ENCODE measurements at places on chromosomes 4 and X.

DNA sequence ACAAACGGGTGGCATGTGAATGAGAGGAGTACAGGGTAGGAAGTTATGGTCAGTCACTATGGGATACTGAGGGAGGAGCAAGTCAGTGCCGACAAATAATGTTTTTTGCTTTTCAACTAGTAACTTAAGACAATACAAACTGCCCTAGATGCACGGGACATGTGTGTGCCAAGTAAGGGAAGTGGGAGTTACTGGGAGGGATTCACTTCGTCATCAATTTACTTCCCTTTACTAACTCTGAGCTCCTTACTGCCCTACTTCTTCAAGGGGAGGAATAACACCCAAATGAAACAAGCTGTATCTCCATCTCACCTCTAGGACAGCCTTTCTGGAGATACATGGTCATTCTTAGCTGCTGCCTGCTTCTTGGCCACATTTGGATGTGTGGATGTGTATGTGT, 97.7 kb downstream of the DGKK start:
- no peak for DNase-seq

- DNase-seq = no peak
These were observed 210.5 kb downstream of the GRXCR1 start for GRCh38 chr4:43103048-43103447.

GRCh38 chrX:67721321-67721720, 177.5 kb downstream of the AR start:
- DNase-seq = no peak

GRCh38 chr4:53744446-53745160, 153.3 kb upstream of the LNX1 start:
- DNase-seq = no peak

DNA sequence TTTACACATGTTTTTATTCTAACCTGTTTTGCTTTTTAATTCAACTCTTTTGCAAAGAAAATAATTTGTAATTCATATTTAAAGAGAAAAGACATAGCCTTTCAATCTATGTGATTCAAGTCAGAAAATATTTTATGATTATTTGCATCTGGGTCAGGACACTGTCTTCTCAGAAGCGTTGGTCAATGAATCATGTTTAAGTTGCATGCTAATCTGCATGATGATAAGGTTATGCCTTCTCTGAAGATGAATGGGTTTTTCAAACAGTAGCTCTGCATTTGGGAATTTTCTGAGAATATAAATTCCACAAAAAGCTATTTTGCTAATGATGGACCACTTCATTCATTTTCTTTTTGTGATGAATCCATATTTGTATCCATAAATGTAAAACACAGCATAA, 282.5 kb downstream of the TMA16 start:
- DNase-seq = no peak

DNA sequence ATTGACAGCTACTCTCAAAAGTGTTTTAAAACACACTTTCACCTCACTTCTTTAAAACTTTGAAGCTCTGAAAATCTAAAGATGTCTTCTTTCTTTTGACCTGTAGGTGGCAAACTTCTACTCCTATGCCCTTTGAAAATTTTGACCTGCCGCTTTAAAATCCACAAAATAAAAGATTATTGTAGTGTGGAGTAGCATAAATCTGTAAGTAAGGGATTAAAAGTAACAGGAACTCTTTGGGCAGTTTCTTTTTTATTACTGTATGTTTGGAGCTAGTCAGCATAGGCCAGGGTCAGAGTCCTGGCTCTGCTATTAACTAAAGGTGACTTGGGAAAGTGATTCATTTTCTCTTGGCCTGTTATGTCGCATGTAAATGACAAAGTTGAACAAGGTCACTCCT, 25.5 kb downstream of the BBS12 start:
- DNase-seq = no peak

- DNase-seq = no peak
These were observed 179.0 kb downstream of the CEP135 start for GRCh38 chr4:56127716-56128115.

GRCh38 chrX:150870487-150871340, 27.8 kb downstream of the CD99L2 start:
- DNase-seq = no peak

GRCh38 chr4:95085124-95085833, 327.5 kb downstream of the BMPR1B start:
- no peak for DNase-seq

GRCh38 chrX:107482046-107482445, 32.6 kb downstream of the FRMPD3 start:
- DNase-seq = no peak

GRCh38 chr4:144421839-144422565, 224.0 kb upstream of the HHIP start:
- no peak for DNase-seq

- DNase-seq = no peak
These were observed 24.9 kb upstream of the HUWE1 start for GRCh38 chrX:53711436-53711835.

GRCh38 chrX:39692796-39693195, 405.0 kb downstream of the BCOR start:
- no peak for DNase-seq

DNA sequence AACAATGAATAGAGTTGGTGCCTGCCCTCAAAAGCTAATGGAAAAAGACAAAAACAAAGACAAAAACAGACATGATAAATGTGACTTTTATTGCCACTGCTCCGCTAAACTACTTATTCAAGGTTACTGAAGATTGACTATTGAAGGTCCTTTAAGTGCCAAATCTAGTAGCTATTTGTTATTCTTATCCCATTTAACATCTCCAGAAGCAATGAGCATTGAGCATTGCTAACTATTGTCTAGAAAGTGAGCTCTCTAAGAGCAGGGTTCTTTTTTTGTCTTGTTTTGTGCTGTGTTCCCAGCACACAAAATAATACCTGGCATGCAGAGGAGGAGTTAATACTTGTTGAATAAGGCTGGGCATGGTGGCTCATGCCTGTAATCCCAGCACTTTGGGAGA, 95.4 kb upstream of the SFRP2 start:
- no peak for DNase-seq

- DNase-seq = no peak
These were observed 22.4 kb downstream of the STARD8 start for GRCh38 chrX:68669871-68670270.

GRCh38 chr4:183130328-183131155, 31.5 kb downstream of the WWC2 start:
- no peak for DNase-seq

DNA sequence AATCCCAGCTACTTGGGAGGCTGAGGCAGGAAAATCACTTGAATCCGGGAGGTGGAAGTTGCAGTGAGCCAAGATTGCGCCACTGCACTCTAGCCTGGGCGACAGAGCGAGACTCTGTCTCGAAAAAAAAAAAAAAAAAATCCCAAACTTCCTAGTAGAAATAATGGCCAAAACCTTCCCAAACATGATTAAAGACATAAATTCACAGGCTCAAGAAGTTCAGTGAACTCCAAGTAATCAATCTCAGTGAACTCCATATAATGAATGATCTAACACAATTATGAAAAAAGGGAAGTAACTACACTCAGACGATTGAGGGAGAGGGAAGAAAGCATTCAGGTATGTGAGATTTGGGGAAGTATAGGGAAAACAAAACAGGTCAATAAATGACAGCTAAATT, 6.5 kb downstream of the FUNDC1 start:
- no peak for DNase-seq

DNA sequence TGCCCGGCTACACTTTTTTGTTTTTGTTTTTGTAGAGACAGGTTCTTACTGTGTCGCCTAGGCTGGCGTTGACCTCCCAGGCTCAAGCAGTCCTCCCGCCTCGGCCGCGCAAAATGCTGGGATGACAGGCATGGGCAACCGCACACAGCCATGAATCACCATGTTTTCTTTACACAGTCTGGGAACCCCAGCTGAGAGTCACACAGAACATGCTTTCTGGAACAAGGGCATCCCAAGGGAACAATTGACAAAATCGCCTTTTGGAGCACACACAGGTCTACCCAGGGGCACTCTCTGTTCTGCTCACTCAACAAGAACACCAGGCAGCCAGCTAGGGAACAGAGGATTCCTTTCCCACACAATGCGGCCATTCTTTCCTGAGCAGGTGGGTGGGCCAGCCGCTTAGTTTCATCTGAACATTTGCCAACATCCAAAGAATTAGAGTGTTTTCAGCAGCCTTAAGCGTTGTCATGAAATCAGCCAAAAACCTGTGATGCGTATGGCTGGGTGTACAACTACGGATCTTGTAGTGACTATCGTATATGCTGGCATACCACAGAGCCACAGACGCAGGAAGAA, 15.7 kb downstream of the PRKX start:
- DNase-seq = no peak

GRCh38 chr4:113783701-113784100, 22.2 kb upstream of the CAMK2D start:
- no peak for DNase-seq

GRCh38 chr4:110139815-110140214, 58.6 kb downstream of the ELOVL6 start:
- DNase-seq = no peak

DNA sequence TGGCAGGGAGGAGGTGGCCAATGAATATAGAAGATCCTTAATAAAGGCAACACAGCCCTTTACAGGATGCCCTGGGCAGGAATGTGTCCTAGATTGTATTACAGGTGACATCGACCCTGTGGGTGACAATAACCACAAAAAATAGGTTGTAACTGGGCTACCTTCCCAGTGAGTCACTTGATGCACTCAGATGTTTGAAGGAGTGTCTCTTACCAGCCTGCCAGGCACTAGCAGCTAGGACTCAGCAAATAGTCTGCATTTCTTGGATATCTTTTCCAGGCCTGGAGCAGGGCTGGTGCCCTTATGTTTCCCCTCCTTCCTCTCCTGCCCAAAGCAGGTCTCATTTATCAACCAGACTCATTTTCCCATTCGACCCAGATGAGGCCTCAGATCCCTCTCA, 50.9 kb upstream of the TMEM164 start:
- DNase-seq = no peak

DNA sequence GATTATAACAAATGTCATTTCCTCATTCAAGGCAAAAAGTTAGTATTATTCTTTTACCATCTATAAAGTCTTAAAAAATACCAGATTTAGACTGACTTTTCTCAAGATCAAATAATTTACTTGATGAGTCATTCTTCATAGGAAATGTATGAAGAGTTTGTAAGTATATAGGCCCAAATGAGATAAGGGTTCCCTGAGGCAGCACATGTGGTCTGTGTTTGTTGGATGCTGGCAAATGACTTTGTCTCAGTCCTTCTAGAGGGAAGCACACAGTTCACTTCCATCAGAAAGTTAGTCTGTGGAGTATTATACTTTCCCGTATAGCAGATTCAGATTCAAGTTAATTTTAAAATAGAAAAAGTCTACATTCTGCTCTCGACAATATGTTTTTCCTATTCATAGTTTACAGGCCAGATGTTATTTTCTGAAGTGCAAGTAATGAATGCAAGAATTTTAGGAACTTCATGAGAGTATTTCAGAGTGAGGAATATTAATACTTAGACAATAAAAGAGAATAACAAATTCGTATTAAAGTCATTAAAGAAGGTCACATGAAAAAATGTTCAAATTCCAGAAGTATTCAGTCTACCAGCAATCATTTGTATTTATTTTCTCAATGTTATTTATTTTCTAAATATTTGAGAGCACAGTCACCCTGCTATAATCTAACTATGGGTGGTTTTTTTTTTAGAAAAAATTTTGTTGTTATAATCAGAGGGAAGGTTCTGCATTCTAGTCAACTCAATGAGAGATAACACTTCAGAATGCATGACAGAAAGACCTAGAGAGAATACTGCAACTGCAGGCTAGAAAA, 601.8 kb upstream of the ZFP42 start:
- no peak for DNase-seq

DNA sequence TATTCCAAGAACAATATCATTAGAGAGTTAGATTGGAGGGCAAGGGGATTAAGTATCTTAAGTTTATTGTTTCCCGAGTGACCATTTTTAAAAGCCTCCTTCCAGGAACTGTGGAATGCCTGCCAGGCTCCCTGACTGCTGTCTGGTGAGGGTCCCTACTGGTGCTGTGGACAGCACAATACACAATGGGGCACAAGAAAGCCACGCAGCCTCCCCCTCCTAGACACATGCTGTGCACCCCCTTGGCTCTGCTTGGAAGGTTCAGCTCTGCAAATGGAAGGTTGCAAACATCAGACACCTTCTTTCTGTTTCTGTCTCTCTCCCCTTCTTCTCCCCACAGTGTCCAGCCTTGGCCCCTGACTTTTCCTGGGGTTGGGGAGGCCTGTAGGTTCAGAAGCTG, 153.2 kb downstream of the SHROOM3 start:
- DNase-seq = no peak

- DNase-seq = no peak
These were observed 15.8 kb upstream of the SFRP2 start for GRCh38 chr4:153804722-153805121.

GRCh38 chrX:49934148-49934547, 11.8 kb downstream of the CLCN5 start:
- no peak for DNase-seq

DNA sequence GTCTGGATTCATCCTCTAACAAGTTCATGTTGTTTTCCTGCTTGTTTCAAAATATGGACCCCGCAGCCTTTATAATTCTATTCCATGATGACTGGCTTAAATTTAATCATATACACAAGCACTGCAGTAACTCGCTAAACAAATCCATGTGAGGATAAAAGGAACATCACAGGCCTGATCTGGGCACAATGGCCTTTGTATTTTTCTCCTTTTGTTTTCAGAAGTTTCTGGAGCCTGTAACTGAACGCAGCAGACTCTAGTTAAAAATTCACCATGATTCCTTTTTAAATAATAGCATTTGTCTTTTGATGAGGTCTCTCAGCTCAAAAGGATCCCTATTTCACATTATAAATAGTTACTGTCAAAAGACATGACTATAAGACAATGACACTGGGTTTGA, 30.2 kb upstream of the TMEM184C start:
- no peak for DNase-seq

DNA sequence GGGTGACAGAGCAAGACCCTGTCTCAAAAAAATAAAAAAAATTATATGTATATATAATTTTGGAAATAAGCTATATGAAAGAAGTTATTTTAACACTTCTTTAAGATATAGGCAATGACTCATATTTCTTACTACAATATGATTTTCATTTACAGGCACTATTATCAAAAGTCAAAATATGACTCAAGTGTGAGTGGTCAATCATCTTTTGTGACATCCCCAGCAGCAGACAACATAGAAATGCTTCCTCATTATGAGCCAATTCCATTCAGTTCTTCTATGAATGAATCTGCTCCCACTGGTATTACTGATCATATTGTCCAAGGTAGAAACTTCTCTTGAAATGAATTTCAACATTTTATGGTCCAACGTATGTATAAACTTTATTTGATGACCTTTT, 20.8 kb downstream of the OCIAD1 start:
- no peak for DNase-seq

GRCh38 chrX:130147631-130148030, 18.0 kb downstream of the AIFM1 start:
- no peak for DNase-seq

DNA sequence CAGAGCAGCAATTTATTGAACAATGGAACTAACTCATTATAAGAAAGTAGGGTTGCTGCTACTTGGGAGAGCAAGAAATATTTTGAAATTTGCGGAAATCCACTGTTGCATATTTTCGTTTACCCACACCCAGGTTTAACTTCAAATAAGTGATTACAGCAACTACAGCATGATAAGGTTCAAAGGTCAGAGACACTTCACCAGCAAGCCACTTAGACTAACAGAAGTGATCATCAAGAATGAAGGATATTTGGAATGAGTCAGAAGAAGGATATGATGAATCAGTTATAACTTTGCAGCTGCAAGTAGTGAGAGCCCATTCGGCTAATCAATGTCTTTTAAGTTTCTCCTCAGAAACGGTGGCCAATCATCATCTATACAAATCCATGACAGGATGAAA, 199.3 kb downstream of the TMA16 start:
- DNase-seq = no peak

All from activated effector memory CD4-positive, alpha-beta T cell treated with anti-CD3 and anti-CD28 coated beads, Interleukin-2, amount 50 U/mL, for 16 hours (primary cell).